ENCODE measurements at places on chromosomes 11 and 22. TPM values are rescaled to one million over a fixed set of nuclear protein-coding genes. Genes with fewer than 3 reads are reported as not detected.

The OR8A1 gene
- total RNA-seq: not detected

The KCTD14 gene
- total RNA-seq: 1.9 TPM

The DSCAML1 gene
- not detected for total RNA-seq

The OR6T1 gene
- total RNA-seq: not detected

The THY1 gene
- total RNA-seq: 333 TPM

The SLC29A2 gene
- not detected for total RNA-seq

The LRRC75B gene
- total RNA-seq: 7.2 TPM

The WBP2NL gene
- total RNA-seq: not detected

The PDE3B gene
- 0.06 TPM for total RNA-seq

The SERPIND1 gene
- 0.17 TPM for total RNA-seq

The EXPH5 gene
- total RNA-seq: 5.5 TPM

The C11orf97 gene
- not detected for total RNA-seq

The SERPINH1 gene
- total RNA-seq: 419 TPM

The NCF4 gene
- not detected for total RNA-seq

The ANO5 gene
- total RNA-seq: not detected

The GSTT2B gene
- 3.0 TPM for total RNA-seq

The TMEM121B gene
- total RNA-seq: 0.13 TPM

The CCDC90B gene
- 97.6 TPM for total RNA-seq

The IMMP1L gene
- 49.7 TPM for total RNA-seq

The ARHGAP20 gene
- 0.58 TPM for total RNA-seq

The ROBO3 gene
- total RNA-seq: 18.5 TPM

The GGTLC2 gene
- total RNA-seq: not detected
